ENCODE measurements at places on chromosomes 6 and 20. TPM values are rescaled to one million over a fixed set of nuclear protein-coding genes. Genes with fewer than 3 reads are reported as not detected.

Gene LY6G6C
- total RNA-seq: not detected

Gene TCP11
- not detected for total RNA-seq

Gene C20orf141
- total RNA-seq: not detected

Gene MC3R
- total RNA-seq: not detected

Gene NOX3
- not detected for total RNA-seq

Gene GGTLC1
- total RNA-seq: not detected

Gene SLC35D3
- total RNA-seq: not detected

Gene PSMG4
- total RNA-seq: 27.7 TPM

Gene KCNK5
- total RNA-seq: 7.8 TPM

Gene RFX6
- not detected for total RNA-seq

Gene BMP6
- 6.2 TPM for total RNA-seq

Gene KHDC1L
- not detected for total RNA-seq

Gene COL9A3
- 19.5 TPM for total RNA-seq

Gene PNLDC1
- total RNA-seq: not detected

Gene TNXB
- total RNA-seq: 154 TPM

Gene DEFB132
- not detected for total RNA-seq

Gene EFCAB8
- total RNA-seq: 0.78 TPM

Gene ZNF831
- total RNA-seq: 1.2 TPM

Gene KCNQ2
- 0.19 TPM for total RNA-seq

Gene GABRR1
- not detected for total RNA-seq

Gene SNX3
- 141 TPM for total RNA-seq

Gene PACSIN1
- total RNA-seq: 1.2 TPM

Gene SYCP2
- total RNA-seq: 4.7 TPM

Gene OR12D3
- total RNA-seq: not detected

Gene RAD21L1
- total RNA-seq: not detected

Gene MICA
- 33.2 TPM for total RNA-seq

Gene ZC2HC1B
- total RNA-seq: not detected

Gene CCHCR1
- total RNA-seq: 9.1 TPM

Gene RHAG
- 0.27 TPM for total RNA-seq

Gene HLA-DPA1
- 63.7 TPM for total RNA-seq

Gene PRELID3B
- 60.8 TPM for total RNA-seq

Gene TSPO2
- total RNA-seq: not detected

Gene UBE2C
- not detected for total RNA-seq

Gene CLDN20
- not detected for total RNA-seq

Gene ABHD16B
- not detected for total RNA-seq

Gene NFKBIE
- 5.3 TPM for total RNA-seq

Gene RAET1E
- not detected for total RNA-seq

Gene PPIL6
- 1.9 TPM for total RNA-seq

Gene PRDM1
- total RNA-seq: 2.7 TPM

Gene SLC17A1
- not detected for total RNA-seq

Gene VGLL2
- not detected for total RNA-seq

Gene PNPLA1
- not detected for total RNA-seq

Gene DEF6
- total RNA-seq: 0.78 TPM

Gene KIF25
- total RNA-seq: not detected

Gene GPR63
- 1.3 TPM for total RNA-seq

Gene HLA-B
- total RNA-seq: 867 TPM

Gene FAXC
- 23.2 TPM for total RNA-seq

Gene PPP1R14C
- 1.5 TPM for total RNA-seq

Gene RAMACL
- 0.27 TPM for total RNA-seq

Gene HLA-DRB1
- 30.8 TPM for total RNA-seq

Gene TRPC4AP
- 51.2 TPM for total RNA-seq

Gene PBOV1
- total RNA-seq: not detected

Gene HLA-F
- 73.0 TPM for total RNA-seq

Gene FAM217A
- total RNA-seq: not detected

Gene LYRM2
- 18.3 TPM for total RNA-seq

Gene RAET1L
- not detected for total RNA-seq
